Activated CD8-positive, alpha-beta memory T cell treated with anti-CD3 and anti-CD28 coated beads for 4 hours (primary cell): ENCODE measurements at places on chromosomes 7 and 10.

GRCh38 chr7:133705596-133705995, 421.5 kb upstream of the LRGUK start:
- DNase-seq = no peak

DNA sequence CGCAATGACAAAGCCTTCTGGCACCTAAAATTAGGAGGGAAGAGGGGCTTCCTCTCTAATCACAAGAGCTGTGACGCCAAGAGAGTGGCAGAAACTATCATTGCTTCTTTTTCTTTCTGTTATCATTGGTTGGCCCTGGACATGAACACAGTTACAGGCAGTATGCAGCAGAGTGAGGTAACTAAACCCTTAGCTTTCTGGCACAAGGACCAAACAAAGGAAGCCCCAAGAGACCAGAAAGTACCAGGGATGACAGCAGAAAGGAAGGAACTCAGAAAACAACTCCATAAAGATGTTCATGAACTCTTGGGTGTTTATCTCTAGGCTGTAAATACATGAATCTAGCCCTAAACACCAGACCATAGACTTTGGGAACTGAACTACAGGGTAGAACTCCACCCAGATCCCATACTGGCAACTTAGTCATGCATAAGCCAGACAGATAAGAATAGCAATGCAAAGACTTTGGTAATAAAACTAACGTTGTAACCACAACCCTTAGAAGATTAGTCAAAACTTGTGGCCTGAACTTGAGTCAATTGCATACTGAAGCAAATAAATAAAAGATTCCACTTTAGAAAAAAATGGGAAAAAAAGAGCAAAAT, 195.7 kb upstream of the PTN start:
- DNase-seq = no peak

- no peak for DNase-seq
Measured at GRCh38 chr10:91349381-91349780, 60.8 kb upstream of the HECTD2 start.

- DNase-seq = peak; percentile 19
Measured at GRCh38 chr10:110006358-110007160, 1.2 kb upstream of the ADD3 start.

- no peak for DNase-seq
Measured at GRCh38 chr10:55374917-55375316, 573.9 kb upstream of the PCDH15 start.

DNA sequence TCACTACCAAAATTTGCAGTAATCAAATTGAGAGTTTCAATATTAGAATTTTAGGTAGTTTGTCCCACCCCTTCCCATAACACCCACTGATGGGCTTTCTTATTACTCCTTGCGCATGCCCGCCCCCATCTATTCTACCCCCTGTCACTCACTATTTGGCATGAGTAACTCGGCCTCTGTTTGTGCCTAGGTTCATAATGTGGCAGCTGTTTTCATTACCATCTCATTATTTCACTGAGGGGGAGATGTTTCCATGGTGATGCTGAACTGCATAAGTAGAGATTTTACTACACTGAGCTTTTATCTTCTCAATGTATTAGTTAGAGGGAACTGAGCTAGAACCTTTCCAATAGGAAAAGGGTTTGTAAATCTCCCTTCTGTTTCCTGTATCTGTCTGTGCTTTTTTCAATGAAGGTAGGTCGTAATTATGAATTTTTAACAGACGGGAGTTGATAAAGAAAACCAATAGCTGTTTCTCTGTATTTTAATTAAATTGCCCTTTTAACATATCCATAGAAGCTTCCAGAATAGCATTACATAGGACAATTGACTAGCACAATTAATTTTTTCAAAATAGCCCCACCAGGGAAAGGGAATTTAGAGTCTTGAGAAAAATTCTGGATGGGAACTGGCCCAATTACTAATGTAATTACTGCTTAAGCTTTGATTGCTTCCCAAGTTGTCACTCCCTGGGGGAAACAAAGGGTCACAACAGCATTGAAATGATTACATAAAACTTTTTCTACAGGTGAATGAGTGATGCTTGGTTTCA, 33.4 kb downstream of the PRPS1L1 start:
- DNase-seq = no peak

DNA sequence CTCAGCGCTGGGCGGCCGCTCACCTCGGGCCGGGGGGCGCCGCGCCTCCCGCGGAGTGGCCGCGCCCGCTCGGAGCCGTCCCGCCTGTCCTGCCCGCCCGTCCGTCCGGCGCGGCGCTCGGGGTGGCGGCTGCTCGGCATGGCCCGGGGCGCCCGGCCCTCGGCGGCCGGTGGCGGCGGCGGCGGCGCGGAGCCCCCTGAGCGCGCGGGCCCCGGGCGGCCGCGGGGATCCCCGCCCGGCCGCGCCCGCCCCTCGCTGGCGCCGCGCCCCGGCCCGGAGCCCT, 338 bp downstream of the SDK1 start:
- DNase-seq = no peak

DNA sequence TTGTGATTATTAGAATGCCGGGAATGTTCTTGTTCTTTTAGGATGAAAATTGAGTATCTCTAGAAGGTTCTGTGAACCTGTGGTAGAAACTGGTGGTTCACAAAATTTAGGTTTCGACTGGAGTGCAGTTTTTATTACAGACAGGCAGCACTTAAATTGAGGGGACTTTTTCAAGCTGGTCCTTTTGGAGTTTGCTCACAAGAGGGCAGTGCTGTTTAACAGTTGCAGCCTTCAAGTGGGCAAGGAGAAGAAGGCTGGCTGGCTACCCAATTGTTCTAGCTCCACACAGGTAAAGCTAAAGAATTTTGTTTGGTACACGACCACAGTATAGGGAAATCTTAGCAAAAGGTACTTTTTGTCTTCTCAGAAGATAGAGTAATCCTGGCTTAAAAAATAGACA, 233.6 kb downstream of the SNX13 start:
- DNase-seq = no peak

GRCh38 chr7:47221826-47222225, 360.1 kb downstream of the TNS3 start:
- DNase-seq = no peak

- no peak for DNase-seq
Measured at GRCh38 chr10:3167611-3168330, 4.8 kb downstream of the PITRM1 start.

DNA sequence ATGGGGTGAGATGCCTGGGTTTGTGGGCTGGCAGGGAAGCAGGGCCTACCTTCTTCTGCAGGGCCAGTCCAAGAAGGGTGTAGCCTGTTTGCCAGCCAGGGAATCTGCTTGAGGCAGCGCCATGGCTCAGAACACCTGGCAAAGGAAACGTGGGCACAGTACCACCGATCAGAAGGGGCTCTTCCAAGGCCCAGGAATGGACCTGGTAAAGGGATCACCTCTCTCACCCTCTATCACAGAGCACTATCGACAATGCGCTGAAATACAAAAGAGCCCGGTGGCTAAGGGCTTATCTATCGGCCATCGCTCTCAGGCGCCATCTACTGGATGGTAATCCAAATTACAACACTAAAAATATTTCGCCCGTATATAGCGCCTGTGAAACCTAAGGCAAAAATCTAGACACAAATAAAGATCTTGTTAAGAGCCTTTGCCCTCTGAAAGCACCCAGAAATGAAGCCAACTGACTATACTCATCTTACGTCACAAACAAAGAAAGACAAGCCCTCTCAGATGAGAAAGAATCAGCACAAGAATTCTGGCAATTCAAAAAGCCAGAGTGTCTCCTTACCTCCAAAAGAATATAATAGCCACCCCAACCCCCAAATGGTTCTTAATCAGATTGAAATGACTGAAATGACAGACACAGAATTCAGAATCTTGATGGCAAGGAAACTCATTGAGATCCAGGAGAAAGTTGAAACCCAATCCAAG, 217.8 kb upstream of the HPS1 start:
- no peak for DNase-seq

- no peak for DNase-seq
Measured at GRCh38 chr10:11274452-11274851, 256.8 kb downstream of the CELF2 start.

- no peak for DNase-seq
Measured at GRCh38 chr10:83945982-83946718, 193.2 kb upstream of the GHITM start.

DNA sequence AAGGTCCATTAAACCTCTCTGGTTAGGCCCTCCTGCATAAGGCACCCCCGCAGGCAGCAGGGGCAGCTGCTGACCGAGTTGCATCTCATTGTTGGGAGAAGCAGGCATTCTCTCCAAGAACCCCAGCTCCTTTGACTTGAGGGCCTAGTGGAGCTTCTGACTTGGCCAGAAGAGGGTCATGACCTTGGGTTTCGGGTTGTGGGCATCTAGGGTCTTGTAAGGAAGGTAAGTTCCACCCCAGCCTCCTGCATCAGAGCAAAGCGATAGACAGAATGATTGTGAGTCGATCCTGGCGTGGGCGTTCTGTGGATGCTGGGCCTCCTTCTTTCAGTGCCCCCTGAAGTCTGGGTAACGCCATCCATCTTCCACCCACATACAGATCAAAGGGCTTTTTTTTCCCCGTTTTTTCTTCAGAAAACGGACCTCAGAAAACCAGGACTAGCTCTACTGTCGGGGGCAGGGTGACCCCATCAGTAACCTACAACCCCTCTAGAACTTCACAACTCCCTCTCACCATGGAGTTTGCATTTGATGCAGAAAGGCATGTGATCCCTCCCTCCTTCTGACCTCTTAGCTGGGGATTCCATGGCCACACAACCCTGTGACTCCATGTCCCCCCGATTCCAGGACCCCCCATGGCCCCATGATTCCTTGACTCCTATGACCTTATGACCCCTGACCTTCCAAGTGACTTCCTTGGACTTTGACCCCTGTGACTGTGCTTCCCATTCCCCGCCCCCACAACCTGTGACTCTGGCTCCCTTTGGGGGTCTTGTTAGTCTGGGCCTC, 3.0 kb downstream of the SEMA4G start:
- no peak for DNase-seq

DNA sequence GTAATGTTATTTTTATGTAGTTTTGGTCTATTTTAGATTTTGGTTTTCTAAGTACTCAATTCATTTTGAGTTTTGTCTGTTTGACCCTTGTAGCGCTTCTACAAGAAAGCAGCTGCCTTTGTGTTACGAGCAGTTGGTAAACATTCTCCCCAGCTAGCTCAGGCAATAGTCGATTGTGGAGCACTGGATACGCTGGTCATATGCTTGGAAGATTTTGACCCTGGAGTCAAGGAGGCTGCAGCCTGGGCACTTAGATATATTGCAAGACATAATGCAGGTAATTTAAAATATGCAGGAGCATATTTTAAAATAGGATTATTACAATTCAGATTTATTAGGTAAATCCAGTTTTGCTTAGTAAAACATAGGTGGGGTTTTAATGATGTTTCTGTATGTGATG, 23.1 kb downstream of the SPAG6 start:
- DNase-seq = no peak

DNA sequence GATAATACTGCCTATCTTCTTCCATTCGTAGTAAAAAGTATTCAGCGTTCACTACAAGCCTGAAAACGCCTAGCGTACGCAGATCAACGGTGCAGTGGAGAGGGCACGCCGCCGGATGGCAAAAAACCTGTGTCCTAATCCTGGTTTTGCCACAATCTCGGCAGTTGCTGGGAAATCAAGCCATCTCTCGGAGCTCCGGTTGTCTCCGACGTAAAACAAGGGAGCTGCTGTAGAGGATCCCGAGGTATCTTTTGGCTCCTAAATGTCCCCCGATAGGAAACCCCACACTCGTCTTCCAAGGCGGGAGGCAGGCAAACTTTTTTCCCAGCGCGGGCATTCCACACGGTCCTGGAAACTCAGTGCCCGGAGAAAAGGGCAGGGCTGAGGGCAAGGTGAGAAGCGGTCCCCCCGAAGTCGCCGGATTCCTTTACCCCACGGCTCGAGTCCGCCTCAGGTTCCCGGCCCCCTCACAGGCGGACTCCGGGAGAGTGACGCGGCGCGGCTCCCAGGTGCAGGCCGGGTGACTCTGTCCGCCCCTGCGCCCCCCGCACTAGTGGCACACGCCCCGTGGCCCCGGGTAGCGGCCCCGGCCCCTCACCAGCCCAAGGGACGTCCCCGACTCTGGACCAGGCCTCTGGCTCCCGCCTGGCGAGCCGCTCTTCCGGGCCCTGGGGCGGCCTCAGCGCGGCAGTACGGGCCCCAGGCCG, 649 bp downstream of the IDE start:
- DNase-seq = no peak
